ENCODE measurements at places on chromosomes 12 and 14.

DNA sequence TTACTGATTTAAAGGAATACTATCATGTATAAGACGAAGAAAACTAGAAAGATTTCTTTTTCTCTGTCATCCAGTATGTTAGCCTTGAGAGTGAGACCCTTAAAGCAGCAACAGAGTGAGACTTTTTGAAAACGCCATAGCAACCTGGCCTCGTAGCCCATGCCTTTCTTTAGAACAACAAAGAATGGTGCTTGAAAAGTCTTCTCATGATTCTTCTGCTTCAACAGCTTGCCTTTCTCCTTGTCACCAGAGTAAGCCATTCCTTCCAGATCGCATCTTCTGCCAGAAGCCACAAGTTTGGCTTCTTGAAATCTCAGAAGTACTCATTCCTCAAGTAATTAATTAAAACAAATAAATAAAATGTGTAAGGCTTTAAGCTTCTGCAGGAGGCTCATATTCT lies 109.3 kb downstream of the PDE3A start:
- no peak for DNase-seq

DNA sequence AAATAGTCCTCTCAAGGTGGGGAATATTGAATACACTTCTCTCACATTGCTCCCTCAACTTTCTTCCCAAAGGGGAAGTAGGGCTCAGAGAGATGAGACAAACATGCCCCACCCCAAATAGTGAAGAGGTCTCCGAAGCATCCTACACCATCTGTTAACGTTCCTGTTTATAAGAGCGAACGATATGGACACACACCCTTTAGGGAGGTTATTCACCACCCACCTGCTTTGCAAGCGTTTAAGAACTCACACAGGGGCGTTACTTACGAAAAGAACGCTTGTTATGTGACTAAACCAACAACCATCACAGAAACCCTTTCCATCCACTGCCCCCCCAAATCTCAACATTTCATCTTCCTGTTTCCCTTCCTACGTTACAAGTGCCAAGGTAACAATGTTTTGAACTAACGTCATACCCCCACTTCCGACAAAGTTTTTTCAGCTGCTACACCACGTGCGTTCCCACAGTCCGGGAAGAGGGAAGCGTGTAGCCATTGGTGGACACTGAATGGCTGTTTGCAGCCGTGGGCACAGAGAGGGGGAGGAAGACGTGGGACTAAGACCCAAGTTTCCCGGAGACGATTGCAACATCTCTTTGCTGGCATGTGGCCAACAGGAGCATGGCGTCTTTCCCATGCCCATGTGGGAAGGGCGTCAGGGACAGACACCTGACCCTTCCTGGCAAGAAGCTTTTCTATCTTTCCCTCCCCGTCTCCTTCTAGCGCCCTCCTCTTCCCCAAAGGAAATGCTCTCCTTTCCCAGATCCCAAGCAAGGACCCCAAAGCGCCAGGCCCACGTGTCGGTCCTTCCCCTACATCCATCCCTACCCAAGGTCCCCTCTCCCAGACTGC lies 1.2 kb downstream of the YBX3 start:
- DNase-seq: peak; percentile 95

DNA sequence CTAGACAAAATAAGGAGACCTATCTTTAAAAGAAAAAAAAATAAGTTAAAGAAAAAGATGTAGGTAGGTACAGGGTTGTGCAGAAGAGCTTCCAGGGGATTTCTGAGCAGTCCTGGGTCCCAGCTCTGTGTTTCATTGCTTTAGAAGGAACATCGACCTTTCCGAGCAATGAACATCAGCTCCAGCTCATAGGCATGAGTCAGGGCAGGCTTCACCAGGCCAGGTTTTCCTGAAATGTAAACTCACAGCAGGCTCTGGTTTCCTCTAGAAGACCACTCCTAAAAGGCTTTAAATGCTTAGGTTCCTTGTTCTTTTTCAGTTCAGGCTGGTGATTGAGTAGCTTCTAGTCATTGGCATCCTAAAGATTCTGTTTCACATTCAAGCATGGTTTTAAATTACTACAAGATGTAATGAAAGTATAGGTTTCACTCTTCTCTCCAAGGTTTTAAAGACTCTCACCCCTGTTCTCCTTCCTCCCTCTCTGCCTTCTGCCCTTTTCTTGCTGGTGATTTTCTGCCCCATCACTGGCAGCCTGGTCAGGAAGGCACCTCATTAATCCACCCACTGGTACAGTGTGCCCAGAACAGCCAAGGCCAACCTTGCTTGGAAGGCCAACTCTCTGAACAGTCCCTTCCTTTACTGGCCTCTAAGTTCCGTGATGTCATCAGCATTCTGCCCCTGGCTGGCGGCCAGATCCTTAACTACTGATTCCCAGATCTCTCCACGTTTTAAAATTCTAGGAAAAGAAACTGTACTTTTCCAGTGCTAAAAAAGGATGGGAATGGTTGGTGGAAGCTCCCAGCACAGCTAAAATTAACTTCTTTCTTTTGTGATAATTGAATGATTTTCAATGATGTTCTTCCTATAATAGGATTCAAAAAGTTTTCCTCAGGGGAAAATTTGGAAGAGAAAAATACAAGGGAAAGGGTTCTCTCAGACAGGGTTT lies 109.4 kb upstream of the HIF1A start:
- DNase-seq: no peak

- DNase-seq: no peak
Observed at GRCh38 chr12:61213646-61214045, 1046.6 kb upstream of the USP15 start.

DNA sequence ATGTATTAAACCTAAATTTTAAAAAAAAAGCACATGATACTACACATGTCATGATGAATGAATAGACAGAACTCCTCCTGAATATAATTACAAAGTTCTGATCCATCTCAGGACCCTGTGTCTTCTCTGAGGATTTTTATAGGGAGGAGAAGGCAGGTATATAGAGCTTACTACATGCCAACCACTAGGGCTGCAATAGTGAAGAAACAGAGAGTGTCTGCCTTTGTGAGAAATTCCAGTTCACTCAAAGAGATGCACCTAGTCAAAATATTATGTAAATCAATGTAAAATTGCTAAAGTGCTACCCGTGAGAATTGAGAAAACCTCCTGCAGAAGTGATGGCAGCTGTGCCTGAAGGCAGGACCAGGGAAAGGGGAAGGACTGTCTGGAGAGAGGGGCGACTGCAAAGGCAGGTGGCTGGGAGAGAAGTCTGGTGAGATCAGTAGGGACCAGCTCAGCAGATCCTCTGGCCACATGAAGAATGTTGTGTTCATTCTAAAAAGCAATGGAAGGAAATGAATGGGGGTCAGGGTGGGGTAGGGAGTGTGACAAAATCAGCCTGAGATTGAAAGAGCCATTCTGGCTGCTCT lies 15.1 kb downstream of the ABHD4 start:
- DNase-seq: no peak

- no peak for DNase-seq
Observed at GRCh38 chr14:34189866-34190265, 239.0 kb upstream of the EGLN3 start.

- no peak for DNase-seq
Observed at GRCh38 chr14:61111209-61111665, 130.2 kb downstream of the SLC38A6 start.

- DNase-seq: no peak
Observed at GRCh38 chr12:85448548-85449139, 168.6 kb downstream of the ALX1 start.

DNA sequence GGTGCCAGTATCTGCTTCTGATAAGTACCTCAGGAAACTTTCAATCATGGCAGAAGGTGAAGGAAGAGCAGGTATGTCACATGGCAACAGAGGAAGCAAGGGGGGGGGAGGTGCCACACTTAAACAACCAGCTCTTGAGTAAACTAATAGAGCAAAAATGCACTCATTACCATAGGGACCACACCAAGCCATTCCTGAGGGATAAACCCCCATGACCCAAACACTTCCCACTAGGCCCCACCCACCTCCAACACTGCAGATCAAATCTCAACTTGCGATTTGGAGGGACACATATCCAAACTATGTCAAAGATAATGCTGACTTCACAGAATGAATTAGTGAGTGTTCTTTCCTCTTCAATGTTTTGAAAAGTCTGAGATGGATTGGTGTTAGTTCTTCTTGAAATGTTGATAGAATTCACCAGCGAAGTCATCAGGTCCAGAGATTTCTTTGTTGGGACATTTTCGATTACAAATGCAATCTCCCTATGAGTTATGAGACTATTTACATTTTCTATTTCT lies 16.6 kb downstream of the TFCP2 start:
- DNase-seq: no peak

DNA sequence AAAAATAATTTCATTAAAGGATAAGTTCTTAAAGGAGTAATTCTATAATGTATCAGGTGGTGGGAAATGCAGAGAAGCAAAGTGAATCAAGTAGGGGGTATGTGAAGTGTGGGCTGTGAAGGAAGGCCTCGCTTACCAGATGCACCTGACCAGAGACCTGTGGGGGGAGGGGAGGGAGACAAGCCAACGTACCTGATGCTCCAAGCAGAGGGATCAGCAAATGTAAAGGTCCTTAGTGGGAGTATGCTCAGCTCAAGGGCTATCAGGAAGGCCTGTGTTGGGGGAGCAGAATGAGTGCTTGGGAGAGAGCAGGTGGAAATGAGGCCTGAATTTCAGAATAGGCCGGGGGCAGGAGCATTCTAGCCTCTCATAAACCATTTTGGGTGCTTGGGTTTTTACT lies 57.1 kb downstream of the ANO4 start:
- no peak for DNase-seq

- DNase-seq: no peak
Observed at GRCh38 chr12:132211816-132212215, 67.6 kb downstream of the NOC4L start.

DNA sequence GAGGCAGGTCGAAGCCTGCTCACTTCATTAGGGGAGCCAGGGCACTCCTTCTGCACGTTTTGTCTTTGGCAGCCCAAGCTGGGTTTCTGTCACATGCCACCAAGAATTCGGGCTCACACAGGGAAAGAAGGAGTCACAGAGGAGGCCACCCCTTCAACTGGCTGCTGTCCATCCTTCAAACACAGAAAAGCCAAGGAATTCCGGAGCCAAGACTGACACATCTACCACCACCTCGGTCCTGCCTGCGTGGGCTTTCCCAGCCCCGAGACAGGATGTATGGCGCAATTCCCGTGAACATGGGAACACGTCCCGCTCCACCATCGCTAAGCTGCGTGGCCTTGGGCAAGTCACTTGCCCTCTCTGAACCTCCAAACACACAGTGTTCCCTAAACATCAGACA lies 70.4 kb downstream of the NCOR2 start:
- DNase-seq: no peak

DNA sequence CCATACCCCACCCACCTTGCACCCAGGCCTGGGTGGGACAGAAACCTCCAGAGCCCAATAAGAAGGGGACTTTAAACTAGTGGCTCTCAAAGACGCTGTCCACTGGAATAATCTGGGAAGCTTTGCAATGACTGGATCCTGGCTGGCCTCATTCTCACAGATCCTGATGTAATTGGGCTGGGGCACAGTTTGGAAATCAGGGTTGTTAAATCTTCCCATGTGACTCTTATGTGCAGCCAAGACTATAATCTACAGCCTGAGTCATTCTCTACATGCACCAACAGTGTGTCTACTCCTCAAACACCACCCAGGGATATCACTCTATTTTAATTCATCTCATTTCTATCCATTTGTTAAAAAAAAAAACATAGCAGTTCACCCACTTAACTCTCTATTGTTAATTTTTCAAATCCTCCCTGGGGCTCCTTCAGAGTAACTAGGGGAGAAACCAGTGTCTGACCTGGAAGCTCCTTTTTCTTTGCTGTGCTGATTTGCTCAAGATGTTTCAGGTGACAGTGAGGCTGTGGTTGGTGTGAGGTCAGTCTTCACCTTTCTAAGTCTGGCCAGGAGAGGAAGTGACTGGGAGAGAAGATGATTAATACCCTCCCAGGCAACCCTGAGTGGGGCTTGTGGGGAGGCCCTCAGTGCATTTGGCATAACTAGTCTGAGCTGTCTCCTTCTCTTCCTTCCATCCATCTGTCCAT lies 211.6 kb upstream of the SFSWAP start:
- no peak for DNase-seq

DNA sequence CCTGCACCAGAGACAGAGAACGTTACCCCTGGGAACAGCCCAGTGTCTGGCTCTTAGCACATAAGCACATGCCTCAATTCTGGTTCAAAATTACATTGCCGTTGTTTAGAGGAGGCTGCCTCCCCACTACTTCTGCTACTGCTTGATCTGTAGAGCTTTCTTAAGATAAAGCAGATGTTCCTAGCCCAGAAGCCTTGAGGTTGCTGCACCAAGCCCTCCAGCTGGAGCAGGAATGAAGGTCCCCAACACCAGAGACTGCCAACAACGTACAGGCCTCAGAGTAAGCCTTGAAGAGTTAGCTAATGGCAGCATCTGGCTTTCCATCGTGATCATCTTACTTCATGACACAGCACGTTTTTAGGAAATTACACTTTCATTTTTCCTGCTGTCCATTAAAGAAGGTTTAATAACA lies 34.7 kb upstream of the AMIGO2 start:
- no peak for DNase-seq

All from kidney epithelial cell (primary cell).